Stromal cell of bone marrow (primary cell): ENCODE measurements at places on chromosomes 1 and 21.

GRCh38 chr1:214312530-214313051, 31.6 kb downstream of the SMYD2 start:
- DNase-seq: no peak

DNA sequence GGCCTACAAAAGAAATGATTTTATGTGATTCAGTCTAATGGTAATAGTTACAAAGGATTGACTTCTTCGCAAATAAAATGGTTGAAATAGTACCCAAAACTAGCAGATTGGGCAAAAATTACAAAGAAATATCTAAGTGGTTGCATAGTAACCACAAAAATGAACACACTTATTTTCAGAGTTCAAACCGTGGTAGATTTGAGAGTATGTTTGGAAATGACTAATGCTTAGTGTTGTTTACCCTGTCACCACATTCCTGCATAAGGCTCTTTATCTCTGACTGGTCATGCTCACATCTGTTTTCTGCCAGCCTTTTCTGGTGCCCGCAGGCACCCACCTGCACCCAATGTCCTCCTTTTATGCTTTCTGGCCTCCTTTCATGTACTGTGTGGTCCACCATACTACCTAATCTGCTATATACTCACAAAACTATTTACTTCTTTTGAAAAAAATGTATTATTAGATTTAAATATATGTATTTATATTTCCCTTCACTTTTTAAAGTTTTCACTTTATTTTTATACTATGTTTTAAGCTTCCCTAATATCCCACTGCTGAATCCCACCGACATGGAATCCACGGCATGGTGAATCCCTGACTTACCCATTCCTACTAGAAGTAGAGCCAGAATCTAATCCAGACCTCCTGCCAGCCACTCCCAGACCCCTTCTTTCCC, 30.3 kb downstream of the PTPRC start:
- DNase-seq: peak; percentile 81

DNA sequence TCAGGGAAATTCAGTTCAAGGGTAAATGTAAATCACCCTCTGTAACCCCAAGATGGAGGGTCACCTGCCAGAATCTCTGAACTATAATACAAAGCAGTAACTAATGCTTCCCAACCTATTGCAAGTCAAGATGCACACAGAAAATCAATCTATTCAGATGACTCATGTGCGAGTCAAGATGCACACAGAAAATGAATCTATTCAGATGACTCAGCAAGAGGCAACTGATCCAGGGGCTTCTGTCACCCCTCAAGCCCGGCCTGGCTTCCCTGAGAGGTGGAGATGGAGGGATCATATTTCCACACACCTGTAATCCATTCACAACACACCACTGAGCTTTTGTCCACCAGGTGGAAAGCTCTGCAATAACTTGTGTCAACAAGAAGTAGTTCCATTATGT, 17.4 kb upstream of the HIVEP3 start:
- DNase-seq: no peak

DNA sequence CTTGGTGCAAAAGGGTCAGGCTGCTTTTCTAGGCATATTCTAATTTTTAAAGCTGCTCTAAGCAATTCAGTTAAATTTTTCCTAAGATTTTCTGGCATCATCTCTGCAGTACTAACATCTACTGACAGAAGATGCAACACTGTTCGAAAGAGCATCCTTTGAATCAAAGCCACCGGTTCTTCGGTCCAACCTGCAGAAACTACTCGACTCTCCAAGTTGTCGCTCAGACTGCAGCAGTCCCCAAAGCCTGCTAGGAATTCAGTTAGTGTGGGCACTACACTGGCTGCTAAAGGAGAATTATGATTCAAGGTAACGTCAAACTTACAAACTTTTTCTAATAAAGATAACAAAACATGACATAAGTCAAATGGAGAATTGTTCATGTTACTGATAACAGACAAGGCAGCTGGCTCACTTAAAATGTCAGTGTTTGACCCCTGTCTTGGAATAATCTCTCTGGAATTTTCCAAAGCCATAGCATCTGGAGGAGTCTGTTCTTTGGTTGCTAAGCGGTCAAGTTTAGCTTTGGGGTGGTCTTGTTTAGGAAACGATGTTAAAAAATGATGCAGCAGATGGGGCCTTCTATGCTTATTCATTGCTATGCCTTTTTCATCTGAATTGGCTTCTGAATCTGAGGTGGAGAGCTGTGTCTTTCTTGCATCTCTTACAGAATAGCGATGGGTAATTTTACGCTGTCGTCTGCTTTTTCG, 56.9 kb downstream of the LYST start:
- DNase-seq: no peak

DNA sequence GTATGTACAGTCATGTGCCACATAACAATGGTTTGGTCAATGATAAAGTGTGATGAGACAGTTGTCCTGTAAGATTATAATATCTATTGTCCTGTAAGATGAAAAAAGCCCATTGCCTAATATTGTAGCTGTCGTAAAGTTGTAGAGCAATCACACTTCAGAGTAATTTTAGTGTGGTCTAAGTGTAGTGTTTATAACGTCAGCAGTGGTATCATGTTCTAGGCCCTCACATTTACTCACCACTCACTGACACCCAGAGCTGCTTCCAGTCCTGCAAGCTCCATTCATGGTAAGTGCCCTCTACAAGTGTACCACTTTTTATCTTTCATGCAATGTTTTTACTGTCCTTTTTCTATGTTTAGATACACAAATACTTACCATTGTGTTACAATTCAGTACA, 259.9 kb upstream of the RAB4A start:
- no peak for DNase-seq

DNA sequence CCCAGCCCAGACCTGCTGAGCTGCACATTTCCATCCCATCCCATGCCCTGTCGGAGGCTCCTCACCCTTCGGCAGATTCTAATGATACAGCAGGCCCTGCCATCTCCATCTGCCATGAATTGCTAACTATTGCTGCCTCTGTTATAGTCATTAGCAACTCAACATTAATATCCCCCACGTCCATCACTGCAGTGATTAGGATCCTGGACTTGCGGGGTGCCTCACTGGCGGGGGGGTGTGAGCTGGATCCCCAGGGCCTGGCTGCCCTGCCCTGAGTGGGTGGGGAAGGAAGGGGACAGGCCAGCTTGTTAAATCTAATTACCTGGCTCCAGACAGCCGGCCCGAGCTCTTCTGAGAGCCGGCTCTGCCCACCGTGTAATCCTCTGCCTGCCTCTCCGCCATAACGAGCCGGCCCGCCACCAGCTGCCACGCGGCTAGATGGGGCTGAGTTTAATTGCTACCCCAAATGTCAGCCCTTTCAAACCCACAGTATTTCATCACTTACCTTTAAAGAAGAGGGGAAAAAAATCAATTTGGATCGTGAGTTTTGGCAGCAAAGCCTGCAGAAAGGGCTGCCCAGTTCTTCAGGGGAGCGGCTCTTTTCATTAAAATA, 227.3 kb upstream of the CSF3R start:
- DNase-seq: no peak

- no peak for DNase-seq
These were observed 684.2 kb downstream of the LTN1 start for GRCh38 chr21:28308516-28308915.
